ENCODE measurements at places on chromosomes 1 and 21.

DNA sequence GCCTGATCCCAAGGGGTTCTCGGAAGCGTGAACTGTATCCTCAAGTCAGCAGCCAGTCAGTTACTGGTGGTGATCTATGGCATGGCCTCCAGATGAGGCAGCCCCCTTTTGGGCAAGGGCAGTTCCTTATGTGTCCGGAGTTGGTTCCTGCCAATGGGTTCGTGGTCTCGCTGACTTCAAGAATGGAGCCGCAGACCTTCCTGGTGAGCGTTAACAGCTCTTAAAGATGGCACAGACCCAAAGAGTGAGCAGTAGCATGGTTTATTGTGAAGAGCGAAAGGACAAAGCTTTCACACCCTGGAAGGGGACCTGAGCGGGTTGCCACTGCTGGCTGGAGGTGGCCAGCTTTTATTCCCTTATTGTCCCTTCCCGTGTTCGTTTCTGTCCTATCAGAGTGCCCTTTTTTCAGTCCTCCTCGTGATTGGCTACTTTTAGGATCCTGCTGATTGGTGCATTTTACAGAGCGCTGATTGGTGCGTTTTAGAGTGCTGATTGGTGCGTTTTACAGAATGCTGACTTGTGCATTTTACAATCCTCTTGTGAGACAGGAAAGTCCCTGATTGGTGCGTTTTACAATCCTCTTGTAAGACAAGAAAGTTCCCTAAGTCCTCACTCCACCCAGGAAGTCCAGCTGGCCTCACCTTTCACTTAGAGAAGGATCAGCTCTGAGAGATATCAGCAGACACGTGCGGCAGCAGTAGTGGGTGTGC lies 8.9 kb upstream of the IL10RB start:
- no peak for DNase-seq

- no peak for DNase-seq
Observed at GRCh38 chr1:65039066-65039465, 72.7 kb upstream of the JAK1 start.

DNA sequence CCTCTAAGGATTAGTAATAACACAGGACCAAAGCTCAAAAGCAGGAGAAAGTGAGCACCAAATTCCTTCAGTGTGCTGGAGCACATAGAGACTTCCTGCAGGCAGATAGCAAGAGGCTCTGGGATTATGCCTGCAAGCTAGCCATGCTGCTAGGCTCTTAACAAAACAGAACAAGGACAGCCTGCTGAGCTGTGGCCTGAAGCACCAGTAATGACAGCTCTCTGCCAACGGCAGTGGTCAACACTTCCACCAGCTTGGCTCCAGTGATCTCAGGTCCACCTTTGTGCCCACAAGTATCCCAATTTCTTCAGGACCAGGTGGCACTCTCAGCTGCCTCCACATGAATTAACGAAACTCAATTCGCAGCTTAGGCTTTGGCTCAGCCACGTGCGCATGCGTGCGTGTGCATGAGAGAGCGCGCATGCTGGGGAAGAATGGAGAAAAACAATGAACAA lies 64.2 kb downstream of the SLC45A1 start:
- DNase-seq = no peak

DNA sequence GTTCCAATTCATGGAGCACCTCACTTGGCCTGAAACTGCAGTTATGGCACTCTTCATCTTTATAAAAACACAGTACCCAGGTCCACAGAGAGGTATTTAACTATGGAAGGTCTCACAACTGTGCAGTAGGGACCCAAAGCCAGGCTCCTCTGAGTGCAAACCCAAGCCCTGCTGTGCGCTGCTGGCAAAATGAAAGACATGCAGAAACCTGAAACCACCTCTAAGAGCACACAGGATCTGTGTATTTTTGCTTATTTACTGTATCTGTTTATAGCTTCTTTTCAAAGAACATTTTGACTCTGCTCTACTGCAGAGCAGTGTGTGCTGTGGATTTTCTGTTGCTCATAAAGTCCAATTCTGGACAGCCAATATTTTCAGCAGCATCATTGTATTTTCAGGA lies 166.6 kb downstream of the DSCAM start:
- no peak for DNase-seq

DNA sequence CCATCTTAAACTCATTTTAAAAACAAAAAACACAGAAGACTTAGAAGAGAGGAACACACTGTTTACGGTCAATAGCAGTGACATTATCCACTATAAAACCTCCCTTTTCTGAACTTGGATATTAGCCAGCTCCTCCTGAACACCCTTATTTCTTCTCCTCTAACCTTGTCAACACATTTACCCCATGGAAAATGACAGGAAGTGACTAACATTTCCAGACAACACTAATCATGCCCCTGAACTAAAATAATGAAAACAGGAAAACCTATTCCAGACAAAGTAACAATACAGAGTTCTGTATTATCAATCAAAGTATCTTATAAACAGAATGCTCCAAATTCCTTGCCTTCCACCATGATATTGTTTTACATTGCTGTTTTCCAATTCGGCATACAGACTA lies 45.3 kb downstream of the PALMD start:
- DNase-seq = no peak

- DNase-seq = no peak
Observed at GRCh38 chr1:212518188-212519054, 85.7 kb downstream of the NENF start.

DNA sequence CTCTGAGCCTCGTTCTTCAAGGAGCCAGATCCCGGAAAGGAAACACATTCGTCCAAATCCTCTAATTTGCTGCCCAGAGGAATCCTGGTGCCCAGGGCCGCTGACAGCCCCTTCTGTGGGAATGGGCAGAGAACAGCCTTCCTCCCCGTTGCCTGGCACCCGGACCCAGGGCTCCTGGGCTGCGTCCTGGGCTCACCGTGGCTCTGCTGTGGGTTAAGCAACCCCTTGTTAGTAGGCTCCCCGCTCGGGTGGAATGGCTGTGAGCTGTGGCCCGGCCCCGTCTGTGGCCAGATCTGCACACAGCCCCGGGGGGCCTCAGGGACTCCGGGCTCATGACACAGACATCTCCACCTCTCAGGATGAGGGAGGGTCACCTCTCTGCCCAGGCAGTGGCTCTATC lies 122.9 kb upstream of the ARHGEF16 start:
- DNase-seq = no peak

- no peak for DNase-seq
Observed at GRCh38 chr1:177311111-177311510, 140.4 kb downstream of the BRINP2 start.

- DNase-seq = no peak
Observed at GRCh38 chr1:172637522-172637921, 21.4 kb upstream of the FASLG start.

DNA sequence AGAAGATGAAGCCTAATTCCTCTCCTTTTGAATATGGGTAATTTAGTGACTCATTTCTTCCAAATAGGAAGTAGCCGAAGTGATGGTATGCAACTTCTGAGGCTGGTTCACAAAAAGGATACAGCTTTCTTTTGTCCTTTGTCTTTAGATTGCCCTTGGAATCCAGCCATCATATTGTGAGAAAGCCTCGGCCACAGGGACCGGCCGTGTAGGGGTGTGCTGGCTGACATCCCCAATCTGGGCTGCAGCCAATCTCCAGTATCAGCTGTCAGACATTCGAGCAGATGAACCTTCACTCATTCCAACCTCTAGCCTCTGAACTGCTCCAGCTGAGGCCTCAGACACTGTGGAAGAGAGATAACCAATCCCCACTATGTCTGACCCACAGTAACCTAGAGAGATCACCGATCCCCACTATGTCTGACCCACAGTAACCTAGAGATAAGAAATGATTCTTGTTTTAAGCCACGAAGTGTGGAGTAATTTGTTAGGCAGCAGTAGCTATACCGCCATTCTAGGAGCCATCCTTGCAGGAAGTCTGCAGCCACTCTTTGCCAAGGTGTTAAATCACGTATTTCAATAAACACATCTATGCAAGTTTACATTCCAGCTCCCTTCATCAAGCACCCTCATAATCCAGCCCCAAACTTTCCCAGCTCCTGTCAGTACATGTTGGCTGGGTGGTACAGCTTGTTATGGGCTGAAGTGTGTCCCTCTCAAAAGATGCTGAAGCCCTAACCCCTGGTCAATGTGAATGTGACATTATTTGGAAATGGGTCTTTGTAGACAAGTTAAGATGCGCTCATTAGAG lies 2.9 kb upstream of the DIP2A start:
- DNase-seq = peak; percentile 56

- DNase-seq = no peak
Observed at GRCh38 chr1:84366786-84367185, 31.5 kb upstream of the DNASE2B start.

DNA sequence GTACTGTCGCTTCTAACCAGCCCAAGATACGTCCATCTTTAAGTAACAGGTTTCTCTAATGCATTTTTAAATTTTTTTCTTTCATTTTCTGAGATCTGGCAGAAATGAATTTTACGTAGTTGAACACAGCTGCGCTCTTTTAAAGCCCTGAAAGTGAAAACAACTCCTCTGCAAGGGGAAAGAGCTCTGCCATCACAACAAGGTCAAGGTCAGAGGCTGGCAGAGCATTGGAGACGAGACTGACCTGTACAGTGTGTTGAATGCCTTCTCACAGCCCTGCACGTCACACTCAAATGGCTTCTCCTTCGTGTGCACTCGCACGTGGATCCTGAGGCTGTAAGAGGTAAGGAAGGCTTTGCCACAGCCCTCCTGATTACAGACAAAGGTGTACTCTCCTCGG lies 19.7 kb downstream of the MTF1 start:
- no peak for DNase-seq

- no peak for DNase-seq
Observed at GRCh38 chr1:163308811-163309210, 12.9 kb upstream of the NUF2 start.

DNA sequence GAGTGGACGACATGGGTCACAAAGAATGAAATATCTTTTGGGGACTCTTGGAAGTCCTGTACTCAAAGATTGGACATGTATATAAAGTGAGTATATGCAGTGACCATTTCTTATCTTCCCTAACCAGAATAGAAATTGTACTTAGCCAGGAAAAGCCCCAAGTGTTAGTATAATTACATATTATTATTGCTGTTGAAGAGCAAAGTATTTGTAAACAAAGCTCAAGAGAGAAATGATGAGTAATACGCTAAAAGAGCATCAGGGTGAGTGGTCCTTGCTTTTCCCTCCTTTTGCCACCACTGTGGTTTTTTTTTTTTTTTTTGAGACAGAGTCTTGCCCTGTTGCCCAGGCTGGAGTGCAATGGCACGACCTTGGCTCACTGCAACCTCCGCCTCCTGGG lies 6.4 kb upstream of the CGN start:
- no peak for DNase-seq

GRCh38 chr1:23198373-23198772 lies 18.9 kb downstream of the HTR1D start:
- DNase-seq = no peak

GRCh38 chr1:225962440-225962975 lies 21.5 kb upstream of the LEFTY2 start:
- no peak for DNase-seq

- DNase-seq = no peak
Observed at GRCh38 chr1:4330805-4331766, 323.3 kb upstream of the AJAP1 start.

DNA sequence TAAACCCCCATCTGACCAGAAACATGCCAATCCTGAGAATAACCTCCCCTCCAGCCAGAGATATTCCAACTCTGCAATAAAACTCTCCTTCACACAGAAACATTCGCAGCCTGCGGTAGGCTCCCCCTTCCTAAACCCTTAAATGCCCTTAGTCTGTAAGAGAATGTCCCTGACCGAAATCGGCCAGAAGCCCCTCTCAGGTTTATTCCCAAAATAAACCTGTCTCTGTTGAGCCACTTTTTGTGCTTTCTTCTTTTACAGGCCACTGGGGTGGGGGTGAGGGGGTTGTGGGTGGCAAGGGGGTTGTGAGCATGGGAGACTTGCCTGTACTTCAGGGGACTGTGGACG lies 4.6 kb downstream of the PRXL2B start:
- no peak for DNase-seq

DNA sequence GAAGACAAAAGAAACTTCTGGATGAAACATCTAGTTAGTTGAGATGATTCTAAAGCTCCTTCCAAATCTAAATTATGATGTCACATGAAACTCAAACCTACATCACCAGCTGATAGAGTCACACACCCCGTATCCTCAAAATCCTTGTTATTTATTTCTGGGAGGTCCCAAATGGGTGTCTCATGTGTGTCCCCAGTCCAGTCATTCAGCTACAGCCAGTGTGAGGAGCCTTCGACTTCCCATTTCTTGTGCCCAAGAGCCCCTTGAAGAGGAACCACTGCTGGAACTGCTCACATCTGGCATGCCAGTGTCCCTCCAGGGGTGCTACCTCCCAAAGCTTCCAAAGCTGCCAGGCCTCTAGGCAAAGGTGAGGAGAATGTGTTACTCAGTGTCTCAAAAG lies 32.5 kb upstream of the KCNA3 start:
- DNase-seq = no peak

DNA sequence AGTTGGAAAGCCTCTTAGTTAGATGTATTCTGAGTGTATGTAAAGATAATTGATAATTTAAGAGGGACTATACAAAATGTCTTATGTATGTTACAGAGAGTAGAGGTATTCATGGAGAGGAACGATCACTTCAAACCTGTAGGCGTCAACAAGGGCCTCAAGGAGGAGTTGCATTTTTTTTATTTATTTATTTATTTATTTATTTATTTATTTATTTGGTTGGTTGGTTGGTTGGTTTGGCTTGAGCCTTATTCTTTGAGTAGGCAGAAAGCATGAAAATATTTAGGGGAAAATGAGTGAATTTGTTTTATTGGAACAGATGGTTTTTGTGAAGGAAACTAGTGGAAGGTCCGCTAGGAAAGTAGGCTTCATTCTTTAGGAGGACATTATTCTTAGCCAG lies 8.5 kb downstream of the ANGPTL1 start:
- DNase-seq = no peak

- DNase-seq = no peak
Observed at GRCh38 chr21:44695641-44696040, 1.3 kb upstream of the KRTAP10-12 start.

- no peak for DNase-seq
Observed at GRCh38 chr1:151860504-151861187, 7.1 kb upstream of the THEM5 start.

GRCh38 chr1:208524376-208524775 lies 280.2 kb upstream of the PLXNA2 start:
- no peak for DNase-seq

- DNase-seq = no peak
Observed at GRCh38 chr1:29630756-29631155, 394.4 kb downstream of the PTPRU start.

DNA sequence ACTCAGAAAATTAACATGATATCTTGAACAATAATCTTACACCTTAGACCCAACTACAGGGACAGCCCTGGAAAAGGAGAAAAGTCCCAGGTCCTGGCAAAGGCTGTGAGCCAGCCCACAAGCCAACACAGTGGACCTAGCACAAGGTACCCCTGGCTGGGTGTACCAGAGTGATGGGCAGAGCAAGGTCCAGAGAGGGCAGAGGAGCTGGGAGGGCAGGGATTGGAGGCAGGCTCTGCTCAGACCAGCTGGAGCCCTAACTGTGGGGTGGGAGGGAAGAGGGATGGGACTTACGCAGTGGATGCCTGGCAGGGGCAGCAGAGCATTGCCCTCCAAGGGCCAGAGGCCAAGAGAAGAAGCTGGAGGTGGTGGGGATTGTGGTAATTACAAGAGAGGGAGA lies 101.6 kb downstream of the KCND3 start:
- DNase-seq = no peak

- DNase-seq = no peak
Observed at GRCh38 chr1:164601399-164602100, 42.6 kb downstream of the PBX1 start.

All from CMK (cell line).